ENCODE measurements at places on chromosomes 3 and 15.
A peak's percentile ranks its signal among the peaks of the same experiment; 100 is the strongest.

- no peak for DNase-seq
Observed at GRCh38 chr3:121748680-121749275, 763 bp downstream of the GOLGB1 start.

GRCh38 chr15:39362821-39363561, 217.9 kb upstream of the THBS1 start:
- DNase-seq = no peak

DNA sequence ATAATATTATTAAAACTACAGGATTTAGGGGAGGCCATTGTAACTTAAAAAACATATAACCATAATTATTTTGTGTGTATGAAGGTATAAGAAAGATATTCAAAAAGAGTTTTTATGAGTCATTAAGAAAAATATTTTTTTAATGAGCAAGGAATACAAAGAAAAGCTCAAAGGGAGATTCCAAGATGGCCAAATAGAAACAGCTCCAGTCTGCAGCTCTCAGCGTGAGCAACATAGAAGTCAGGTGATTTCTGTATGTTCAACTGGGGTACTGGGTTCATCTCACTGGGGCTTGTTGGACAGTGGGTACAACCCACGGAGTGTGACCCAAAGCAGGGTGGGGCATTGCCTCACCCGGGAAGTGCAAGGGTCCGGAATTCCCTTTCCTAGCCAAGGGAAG, 336.1 kb downstream of the TBL1XR1 start:
- DNase-seq = no peak

DNA sequence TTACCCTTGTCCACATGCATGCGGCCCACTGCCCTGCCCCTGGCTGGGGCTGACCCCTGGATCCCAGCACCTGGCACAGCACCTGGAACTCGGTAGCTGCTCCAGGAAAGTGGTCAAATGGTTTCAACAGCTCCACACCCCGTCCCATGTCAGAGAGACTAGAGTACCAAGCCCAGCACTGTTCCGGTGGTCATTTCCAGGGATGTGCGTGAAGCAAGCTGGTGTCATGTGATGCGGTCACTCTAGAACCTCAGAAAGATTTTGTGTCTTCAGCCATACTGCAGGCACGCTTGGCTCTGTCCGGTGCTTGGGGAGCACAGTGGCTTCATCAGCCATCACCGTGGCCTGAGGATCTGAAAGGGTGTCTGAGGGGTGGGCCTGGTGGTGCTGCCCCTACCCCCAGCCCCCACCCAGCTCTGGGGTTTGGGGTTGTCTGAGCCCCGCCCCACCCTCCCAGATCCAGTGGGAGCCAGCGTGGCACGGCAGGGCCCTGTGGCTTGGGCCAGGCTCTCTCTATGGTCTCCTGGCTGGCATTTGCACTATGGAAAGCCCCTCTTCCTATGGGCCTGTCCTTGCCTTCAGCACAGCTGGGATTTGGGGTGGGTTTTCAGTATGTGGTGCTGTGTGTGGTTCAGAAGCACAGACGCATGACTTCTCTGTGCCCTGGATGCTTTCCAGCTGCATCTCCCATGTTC, 15.3 kb downstream of the APBA2 start:
- no peak for DNase-seq

DNA sequence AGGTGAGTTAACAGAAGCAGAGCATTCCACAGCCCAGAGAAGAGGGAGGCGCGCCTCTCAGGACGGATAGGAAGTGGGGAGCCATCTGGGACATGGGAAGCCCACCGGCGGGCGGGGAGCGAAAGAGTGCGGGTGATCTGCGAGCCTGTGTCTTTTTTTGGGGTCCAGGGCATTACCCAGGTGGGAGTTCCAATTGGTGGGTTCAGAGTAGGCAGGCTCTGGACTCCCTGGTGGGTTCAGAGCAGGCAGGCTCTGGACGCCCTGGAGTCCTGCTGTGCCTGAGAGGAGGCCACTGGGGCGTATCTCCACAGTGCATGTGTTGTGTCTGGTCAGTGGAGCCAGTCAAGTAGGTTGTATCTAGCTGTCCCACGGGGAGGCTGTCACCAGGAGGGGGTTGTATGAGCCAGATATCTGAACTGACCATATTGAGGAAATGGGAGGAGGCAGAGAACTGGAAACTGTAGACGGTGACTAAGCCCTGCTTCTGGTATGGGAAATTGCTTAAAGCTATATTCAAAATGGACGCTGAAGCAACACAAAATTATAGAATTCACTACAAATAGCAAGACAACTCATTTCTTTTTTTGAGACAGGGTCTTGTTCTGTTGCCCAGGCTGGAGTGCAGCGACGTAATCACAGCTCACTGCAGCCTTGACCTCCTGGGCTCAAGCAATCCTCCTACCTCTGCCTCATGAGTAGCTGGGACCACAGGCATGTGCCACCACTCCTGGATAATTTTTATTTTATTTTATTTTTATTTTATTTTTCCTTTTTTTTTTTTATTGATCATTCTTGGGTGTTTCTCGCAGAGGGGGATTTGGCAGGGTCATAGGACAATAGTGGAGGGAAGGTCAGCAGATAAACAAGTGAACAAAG, 34.5 kb upstream of the CHST2 start:
- no peak for DNase-seq

DNA sequence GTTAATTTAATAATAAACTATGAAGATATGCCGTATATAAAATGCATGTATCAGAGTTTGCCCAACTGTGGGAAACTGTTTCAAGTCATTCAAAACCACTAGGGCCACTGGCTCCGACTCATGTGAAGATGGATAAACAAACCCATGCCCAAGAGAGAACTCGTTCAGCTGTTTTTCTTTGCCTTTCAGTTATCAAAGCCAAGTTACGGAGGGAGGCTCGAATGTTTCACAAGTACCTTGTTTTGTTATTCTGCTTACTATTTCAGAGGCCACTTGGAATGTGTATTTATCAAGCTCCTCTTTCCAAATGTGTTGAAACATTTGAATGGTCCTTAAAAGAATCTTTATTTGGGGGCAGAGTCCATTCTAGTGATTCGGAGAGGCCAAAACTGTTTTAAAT, 82.1 kb downstream of the DUT start:
- DNase-seq = no peak

GRCh38 chr3:63159764-63160163, 118.3 kb upstream of the SYNPR start:
- DNase-seq = no peak

- DNase-seq = peak; percentile 15
Observed at GRCh38 chr15:23565395-23566070, at the start of gene MKRN3. MKRN3 (plus strand) TSS chr15:23565674; CDS start chr15:23565783, 109 bp downstream.

- DNase-seq = no peak
Observed at GRCh38 chr3:43328653-43329052, 42.3 kb downstream of the SNRK start.

- no peak for DNase-seq
Observed at GRCh38 chr3:194220901-194221326, 85.0 kb downstream of the HES1 start.

DNA sequence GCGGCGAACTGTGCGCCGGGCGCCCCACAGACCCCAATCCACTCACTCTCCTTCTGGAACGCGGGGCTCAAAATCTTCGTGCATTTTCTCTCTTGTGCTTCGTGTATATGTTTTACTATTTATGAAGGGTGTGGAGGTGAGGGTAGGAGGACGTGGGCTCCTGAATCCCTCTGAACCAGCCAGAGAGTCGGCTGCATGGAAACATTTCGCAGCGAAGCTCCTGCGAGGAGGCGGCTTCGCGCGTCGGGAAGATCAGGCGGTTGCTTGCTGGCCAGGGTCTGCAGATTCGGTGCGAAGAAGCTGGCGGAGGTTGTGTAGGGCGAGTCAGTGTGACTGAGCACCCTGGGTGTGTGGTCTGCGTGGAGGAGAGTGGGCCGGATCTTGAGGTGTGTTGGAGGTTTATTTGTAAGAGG, 1.1 kb downstream of the CNTN4 start:
- no peak for DNase-seq

DNA sequence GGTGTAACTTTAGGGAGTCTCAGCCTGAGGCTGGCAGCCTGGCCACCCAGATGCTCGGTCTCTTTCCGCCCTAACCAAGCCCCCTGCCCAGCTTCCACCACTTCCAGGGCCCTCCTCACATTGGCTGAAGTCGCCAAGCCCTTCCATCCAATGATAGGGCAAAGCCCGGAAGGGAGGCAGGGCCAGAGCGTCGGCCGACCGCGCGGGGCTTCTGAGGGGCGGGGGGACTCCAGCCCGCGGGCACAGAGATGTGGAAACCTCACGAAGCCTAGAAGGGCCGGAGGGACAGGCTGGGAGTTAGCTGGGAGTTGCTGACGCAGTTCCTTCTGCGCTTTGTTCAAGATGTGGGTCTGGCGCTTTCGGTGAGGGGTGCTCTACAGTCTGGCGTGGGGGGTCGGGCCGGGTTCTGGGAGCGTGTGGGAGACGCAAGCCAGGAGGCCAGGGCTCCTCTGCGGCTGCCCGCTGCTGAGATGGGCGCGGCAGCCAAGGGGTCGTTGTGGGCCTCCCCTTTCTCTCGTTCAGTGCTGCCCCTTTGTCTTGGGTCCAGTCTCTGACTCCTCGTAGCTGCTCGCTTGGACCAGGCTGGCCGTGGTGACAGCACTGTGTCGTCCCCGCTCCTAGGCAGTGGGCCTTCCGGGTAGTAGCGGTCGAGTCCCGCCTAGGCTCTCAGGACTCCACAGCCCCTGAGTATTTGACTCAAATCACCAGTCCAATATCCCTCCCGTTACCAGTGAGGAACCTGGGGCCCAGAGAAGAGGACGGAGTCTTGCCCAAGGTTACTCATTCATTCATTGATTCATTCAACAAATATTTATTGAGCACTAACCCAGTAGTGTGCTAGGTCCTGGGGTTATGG, at the start of gene ZNF660:
TSS of gene ZNF660 (plus strand) at position 319 of the 856 bp plus-strand sequence. CDS start 9,230 bp downstream, outside the sequence.
- DNase-seq = no peak

GRCh38 chr3:53978386-53978785, 86.7 kb upstream of the SELENOK start:
- DNase-seq = no peak

- DNase-seq = no peak
Observed at GRCh38 chr3:49607105-49607591, 52.9 kb downstream of the BSN start.
